Stimulated activated CD4-positive, alpha-beta T cell treated with anti-CD3 and anti-CD28 coated beads, Interleukin-4, amount 100 ng/mL, for 24 hours (primary cell): ENCODE measurements at places on chromosomes 1 and 21.

- DNase-seq, result no peak
These were observed 68.9 kb downstream of the CDC7 start for GRCh38 chr1:91569411-91570119.

DNA sequence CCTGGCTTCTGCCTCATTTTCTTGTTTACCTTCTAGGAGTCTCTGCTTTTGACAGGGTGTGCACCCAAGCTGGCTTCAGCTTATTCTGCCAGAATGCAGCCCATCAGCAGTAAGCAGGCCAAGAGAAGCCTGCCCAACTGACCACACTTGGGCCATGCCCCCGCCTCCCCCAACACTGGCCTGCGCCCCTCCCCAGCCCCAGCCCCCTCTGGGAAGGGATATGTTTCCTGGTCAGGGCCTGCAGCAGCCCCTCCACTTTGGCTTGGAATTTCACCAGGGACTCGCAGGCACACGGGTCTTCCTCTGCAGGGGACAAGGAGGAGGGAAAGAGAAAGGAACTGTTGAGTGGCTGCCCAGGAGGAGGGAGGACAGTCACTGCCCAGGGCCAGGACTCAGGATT is 9.4 kb downstream of the MATN1 start:
- no peak for DNase-seq

GRCh38 chr1:84644472-84644871 is 45.8 kb downstream of the SSX2IP start:
- DNase-seq, result no peak

DNA sequence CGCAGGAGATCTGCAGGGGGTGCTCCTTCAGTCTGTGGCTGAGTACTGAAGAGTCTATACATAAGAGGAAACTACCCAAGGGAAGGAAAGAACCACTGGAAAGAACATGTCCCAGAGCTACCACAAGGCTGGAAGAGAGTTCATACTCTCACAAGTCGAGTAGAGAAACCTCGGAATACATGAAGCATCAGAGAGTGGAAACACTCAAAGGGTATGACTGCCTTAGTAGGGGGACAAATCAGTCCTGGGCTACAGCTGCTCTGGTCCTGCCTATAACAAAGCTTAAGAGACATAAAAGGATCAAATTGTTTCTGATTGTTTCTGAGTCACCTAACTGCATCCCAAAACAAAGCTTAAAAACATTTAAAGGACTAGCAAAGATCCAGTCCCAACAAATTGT is 27.4 kb downstream of the TMEM50B start:
- DNase-seq, result no peak

- DNase-seq, result no peak
These were observed 138.1 kb upstream of the IRF2BP2 start for GRCh38 chr1:234748066-234748465.

DNA sequence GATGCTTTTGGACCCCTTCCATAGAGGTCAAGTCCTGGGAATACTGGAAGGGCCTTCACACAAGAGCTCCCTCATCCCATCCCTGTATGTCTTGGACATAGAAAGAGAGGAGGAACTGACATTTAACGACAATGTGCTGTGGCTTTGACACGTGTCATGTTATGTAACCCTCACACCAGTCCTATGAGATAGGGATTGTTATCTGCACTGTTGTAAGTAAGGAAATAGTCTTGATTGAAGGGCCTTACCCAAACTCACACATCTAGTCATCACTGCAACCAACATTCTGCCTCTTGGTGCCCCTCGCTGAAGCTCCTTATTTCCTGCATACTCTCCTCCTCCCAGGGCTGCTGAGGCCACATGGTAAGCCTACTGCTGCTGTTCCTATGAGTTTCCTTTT is 63.7 kb upstream of the ANGPTL1 start:
- DNase-seq, result no peak

- peak; percentile 41 for DNase-seq
These were observed 911 bp downstream of the GNB1 start for GRCh38 chr1:1889847-1890505.
